ENCODE measurements at places on chromosomes 2 and 18.

GRCh38 chr18:7146067-7146466 lies 28.5 kb upstream of the LAMA1 start:
- DNase-seq = no peak

- no peak for DNase-seq
These were observed 229.1 kb upstream of the SLC14A2 start for GRCh38 chr18:45386041-45386655.

DNA sequence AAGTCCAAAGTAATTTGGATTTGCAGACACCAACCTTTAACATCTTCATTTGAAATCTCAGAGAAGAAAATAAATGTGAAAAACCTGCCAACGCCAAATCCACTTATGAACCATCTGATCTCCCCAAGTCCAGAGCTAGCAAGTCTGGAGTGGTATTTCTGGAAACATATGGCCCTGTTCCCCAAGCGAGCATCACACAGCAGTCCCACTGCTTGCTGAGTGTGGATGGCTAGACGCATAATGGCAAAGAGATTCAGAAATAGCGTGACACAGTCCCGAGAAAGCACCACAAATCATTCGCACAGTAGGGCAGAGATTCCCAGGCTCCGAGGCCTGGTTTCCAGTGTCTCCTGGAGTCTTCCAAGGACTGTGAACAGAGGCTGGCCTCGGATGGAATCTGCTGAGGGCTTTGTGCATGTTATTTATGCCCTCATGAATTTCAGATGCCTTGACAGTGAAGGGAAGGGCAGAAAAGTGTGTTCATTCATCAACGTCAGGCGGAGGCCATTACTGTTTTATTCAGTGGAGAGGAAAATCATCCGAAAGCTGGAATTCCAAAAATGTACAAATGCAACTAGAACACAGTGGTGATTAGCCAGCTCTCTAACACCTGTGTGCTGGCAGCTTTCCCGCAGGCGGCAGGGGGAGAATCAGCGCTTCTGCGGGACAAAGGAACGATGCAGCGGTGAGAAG lies 417.0 kb downstream of the EIPR1 start:
- DNase-seq = no peak

- no peak for DNase-seq
These were observed 192.8 kb upstream of the KYNU start for GRCh38 chr2:142684667-142685066.

- no peak for DNase-seq
These were observed 19.8 kb upstream of the RGPD4 start for GRCh38 chr2:107806901-107807300.

- DNase-seq = no peak
These were observed 59.4 kb downstream of the ADAM23 start for GRCh38 chr2:206502729-206503128.

- no peak for DNase-seq
These were observed 51.5 kb downstream of the TWIST2 start for GRCh38 chr2:238899386-238899785.

- no peak for DNase-seq
These were observed 140.9 kb upstream of the B3GNT2 start for GRCh38 chr2:62054916-62055450.

DNA sequence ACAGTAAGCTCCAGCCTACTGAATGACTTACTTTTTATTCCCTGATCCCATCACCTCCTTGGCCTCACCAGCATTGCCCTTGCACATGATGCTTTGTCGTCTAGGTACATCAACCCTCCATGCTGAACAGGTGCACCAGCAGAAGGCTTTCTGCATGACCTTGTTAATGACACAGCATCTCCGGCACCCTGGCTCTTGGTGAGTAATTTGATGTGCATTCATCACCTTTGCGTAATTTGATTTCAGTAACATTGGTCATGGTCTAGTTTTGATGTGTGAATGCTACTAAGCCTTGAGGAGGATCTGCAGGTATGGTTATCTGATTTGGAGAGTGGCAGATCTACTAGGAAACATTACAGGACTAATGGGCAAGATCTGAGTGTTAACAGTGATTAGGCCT lies 103.6 kb downstream of the STK39 start:
- no peak for DNase-seq

- DNase-seq = no peak
These were observed 162.1 kb downstream of the ZEB2 start for GRCh38 chr2:144357623-144358373.

DNA sequence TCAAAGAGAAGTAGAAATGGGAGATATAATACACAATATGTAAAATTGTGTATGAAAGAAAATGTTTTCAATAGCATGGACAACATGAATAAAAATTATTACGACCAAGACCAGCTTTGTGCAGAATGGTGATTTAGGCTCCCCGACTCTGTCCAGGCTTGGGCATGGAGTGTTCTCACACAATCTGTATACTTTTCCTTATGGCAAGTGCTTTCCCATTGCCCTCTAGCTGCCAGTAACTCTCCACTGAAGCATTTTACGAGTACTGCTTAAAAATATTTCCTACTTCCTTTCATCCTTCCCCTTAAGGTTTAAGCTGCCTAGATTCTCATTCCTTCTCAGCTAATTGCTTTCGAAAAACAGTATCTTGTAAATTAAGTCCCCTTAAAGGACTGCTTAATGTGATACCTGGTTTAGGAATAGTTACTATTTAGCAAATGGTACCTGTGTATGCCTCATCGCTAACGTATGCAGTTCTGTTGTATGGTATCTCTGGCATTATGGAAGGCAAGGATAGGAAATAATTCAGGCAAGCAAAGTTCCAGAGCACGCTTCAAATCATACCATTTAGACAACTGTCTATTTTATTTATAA lies 714.6 kb downstream of the ERBB4 start:
- DNase-seq = no peak

DNA sequence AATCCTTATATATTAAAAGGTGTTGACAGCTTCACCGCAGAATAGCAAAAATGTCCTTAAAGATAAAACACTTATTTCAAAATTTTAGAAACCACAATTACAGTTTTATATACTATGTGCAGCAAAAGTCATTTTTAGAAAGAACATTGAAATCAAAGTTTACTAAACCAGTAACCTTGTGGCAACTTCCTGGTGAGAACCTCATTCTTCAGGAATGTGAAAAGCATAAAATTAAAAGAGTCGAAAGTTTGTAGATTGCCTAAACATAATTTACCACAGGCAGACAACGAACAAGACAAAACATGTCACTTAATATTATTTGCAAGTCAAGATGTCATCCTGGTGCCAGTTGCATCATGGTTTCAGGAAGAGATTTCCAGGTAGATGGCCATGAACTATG lies 108.3 kb upstream of the NRP2 start:
- no peak for DNase-seq

DNA sequence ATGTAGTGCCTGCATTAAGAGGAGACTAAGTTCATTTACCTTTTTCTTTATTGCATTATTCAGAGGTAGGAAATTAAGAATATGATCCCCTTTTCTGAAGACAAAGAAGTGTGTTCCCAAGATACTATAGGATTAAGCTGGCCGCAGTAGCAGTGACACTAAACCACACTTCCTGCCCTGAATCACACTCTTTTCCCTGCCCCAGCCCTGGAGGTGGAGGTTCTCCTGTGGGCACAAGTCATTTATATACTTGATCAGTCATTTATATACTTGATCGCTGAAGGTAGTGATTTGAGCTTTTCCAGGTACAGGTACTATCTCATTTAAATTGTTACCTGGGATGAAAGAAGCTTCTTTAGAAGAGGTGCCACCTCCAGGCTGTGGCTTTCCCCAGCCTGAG lies 78.6 kb downstream of the ARMC9 start:
- no peak for DNase-seq

DNA sequence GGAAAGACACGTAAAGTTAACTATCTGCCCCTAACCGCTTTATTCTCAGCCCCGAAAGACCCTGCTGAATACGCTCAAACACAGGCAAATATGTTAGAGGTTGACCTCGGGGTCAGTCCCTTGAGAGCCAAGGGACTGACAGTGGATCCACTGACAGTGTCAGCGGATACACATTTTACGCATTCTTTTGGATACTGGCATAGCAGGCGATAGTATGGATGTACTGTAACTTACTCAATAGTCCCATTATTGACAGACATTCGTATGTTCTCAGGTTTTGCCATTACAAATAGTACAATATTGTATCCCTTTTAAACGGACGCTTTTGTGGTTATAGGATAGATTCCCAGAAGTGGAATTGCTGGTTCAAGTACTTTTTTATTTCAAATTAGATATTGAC lies 13.4 kb downstream of the ATP6V1B1 start:
- DNase-seq = no peak

DNA sequence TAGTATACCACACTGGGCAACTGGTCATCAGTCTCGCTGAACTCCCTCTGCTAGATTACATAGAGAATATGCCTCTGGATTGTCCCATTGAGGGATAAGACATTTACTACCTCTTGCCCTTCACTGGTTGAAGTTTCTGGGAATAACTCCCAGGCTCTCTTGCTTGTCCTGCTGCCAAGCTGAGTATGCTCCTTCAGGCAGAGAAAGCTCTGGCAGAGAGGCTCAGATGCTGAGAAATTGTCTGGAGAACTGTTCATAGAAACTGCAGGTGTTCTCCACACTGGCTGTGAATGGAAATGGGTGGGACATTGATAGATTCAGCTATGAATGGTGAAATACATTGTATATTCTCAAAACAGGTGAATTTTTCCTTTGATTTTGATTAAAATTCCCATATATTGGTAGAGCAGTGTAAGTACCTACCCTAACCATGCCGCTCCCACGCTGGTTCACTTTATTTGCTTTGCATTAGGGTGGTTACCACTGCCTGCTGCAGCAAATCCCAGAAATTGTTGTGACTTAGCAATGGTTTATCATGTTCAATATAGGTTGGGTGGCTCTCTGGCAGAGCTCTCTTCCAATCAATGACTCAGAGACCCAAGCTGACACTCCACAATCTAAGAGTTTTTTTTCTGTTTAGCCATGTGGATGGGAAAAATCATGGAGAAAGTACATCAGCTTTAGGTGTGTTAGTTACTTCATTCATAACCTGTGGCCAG lies 36.7 kb downstream of the FAM117B start:
- DNase-seq = no peak

DNA sequence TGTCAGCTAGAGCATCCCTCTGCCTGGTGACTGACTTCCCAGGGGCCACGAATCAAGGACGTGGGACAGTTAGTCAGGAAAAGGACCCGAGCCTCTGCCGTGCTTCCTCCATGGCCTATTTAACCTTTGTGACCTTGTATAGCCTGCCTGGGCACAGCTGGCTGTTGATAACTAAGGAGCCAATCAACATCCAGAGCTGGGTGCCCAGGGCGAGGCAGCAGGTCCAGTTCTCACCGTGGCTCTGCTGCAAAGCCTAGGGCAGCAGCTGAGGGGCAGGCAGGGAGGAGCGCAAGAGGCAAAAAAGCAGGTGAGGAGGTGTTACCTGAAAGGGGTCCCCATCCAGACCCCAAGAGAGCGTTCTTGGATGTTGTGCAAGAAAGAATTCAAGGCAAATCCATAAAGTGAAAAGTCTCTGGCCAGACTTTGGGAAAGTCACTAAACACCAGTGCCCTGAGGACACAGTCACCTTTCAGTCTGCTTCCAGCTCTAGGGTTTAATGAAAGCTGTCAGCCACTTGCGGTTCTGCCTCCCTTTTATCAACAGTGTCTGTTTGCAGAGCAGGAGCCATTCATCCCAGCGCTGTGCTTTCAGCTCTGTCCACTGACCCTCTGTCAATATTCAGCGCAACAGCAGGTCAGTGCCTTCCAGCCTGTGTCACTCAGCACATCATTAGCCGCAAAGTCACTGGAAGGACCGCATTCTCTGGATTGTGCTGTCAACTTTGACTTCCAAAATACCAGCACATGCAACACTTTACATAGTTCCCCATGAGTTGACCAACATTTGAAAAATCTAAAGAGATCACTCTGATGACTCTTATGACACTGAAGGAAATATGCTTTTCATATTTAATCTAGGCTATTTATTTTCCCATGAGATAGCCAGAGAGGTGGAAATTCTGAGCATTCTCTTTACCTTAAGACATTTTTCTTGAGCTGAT lies 38.6 kb upstream of the ASAP2 start:
- no peak for DNase-seq

- no peak for DNase-seq
These were observed 80.4 kb downstream of the LIMS1 start for GRCh38 chr2:108614659-108615058.

- DNase-seq = no peak
These were observed 945.7 kb downstream of the DSC3 start for GRCh38 chr18:30096796-30097195.

DNA sequence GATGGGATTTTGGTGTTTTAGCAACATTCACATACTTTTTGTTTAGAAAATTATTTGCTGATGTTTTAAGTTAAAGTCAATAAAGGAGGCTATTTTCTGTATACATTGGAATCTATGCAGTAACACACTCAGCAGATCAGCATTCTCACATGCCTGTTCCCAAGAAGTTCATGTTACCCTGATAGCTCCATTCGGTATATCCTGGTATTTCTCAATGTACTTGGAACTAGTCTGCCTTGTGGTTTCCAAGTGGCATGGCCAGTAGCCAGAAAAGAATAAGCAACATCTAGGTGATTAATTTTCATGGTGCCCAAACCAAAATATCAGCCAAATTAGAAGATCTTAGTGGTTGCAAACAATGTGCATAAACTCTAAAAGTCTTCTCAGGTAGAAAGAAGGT lies 5.2 kb upstream of the NCAPH start:
- no peak for DNase-seq

DNA sequence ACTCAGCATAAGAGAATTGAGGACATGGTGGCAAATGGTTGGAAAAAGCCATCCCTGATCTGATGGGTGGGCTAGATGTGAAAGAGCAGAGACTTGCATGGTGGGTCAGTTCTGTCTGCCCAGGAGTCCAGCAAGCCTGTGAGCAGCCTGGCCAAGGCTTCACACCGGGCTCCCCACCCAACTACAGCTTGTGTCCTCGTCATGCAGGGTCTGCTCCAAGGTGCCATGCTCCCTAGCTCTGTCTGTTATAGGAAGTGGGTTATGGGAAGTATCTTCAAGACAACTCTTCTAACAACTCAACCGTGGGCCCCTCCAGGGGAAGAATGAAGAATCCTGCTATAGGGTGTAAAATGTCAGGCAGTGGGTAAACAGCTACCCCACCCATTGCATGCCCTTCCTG lies 97.4 kb downstream of the ADD2 start:
- DNase-seq = no peak

DNA sequence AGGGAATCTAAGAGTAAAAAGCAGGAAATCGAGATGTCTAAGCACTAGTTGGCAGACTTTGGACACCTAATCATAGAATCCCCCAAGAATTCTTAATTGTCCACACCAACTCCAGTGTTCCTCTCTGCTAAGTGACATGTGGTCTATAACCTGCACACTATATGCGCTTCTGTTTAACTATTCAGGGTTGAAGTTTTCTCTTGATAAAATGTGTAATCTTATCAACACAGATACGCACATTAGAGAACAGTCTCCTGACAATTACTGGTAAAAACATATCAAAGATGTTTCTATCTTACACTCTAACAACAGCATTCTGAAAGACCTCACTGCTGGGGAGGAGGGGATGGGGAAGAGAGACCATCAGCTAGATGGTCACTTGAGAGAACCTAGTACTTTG lies 3.9 kb downstream of the ABCB11 start:
- no peak for DNase-seq

DNA sequence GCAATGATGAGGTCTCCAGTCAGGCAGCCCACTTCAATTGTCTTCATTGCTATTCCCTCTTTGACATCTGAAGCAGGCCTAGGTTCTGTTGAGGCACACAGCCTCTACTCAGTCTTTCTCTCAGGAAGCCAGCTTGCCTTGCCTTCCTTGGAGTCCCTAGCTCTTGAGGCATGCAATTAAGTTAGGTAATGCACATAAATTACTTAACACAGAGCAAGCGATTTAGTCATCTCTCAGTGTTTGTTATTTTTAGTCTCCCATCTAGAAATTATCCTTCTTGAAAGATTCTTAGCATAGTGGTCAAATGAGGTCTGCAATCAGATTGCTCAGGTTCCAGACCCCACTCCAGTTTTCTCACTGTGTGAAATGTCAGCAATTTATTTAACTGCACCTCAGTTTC lies 32.0 kb downstream of the SULT1C4 start:
- DNase-seq = no peak
